HCT116 (cell line): ENCODE measurements at places on chromosomes 6 and 20. TPM values are rescaled to one million over a fixed set of nuclear protein-coding genes. Genes with fewer than 3 reads are reported as not detected.

- H3K27me3 ChIP-seq, result no peaks in the 10 kb centered on the region
- no peak overlapping the region for H3K27ac ChIP-seq
- H3K4me1 ChIP-seq, result no peaks in the 10 kb centered on the region
- H3K36me3 ChIP-seq, result no peaks in the 10 kb centered on the region
- no peak for DNase-seq
- H3K4me3 ChIP-seq, result no peak overlapping the region
These were observed 192.0 kb downstream of the OGFRL1 start for GRCh38 chr6:71480577-71480976.

- peaks cover 5% of the 10 kb centered on the region; the same call in 1 of the 2 replicates for H3K4me1 ChIP-seq
- no peak for DNase-seq
These were observed 2.6 kb upstream of the LIN28B start for GRCh38 chr6:104954190-104954797.

- H3K4me1 ChIP-seq, result peaks cover 14% of the 10 kb centered on the region
- no peak overlapping the region for H3K27ac ChIP-seq
- DNase-seq, result no peak
- H3K27me3 ChIP-seq, result no peaks in the 10 kb centered on the region
- no peaks in the 10 kb centered on the region for H3K36me3 ChIP-seq
These were observed 112.2 kb downstream of the TASP1 start for GRCh38 chr20:13526551-13526950.

- no peak overlapping the region for H3K27ac ChIP-seq
- no peaks in the 10 kb centered on the region for H3K36me3 ChIP-seq
- no peak for DNase-seq
- no peak overlapping the region for H3K4me3 ChIP-seq
- no peaks in the 10 kb centered on the region for H3K4me1 ChIP-seq
These were observed 233.9 kb upstream of the SYNDIG1 start for GRCh38 chr20:24235296-24236175.

PTGIS gene
- 0.25 TPM for total RNA-seq
